ENCODE measurements at places on chromosomes 4 and X.

DNA sequence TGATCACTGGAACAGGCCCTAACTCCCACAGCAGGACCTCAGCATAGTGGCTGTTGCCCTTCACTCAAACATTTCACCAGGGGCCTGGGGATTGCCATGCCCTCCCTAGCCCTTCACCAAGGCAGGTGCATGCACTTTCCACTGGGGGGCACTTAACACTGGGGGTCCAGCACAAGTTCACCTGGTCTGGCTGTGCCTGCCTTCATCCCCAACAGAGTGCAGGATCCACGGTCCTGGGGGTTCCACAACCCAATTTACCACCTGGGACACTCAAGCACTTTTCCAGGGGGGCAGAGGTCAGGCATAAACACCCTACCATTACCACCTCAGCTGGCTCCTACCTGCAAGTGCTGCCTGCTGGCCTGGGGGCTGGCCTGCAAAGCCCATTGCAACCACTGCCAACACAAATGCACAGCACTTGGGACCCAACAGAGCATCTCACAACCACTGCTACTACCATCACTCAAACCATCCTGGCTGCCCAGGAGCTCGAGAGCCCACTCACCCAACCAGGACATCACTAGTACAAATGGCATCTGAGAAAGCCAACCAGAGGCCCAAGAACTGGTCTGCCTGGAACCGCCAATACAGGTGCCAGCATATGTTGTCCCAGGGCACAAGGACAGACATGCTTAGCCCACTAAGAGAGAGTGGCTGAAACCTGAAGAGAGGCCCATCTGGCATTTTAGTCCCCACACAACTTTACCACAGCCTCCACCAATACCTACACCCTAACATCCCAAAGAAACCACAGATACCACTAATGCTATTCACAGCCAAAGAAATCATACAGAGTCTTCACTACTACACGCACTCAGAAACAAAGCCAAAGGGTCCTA lies 43.1 kb downstream of the NAT8L start:
- DNase-seq, result no peak

DNA sequence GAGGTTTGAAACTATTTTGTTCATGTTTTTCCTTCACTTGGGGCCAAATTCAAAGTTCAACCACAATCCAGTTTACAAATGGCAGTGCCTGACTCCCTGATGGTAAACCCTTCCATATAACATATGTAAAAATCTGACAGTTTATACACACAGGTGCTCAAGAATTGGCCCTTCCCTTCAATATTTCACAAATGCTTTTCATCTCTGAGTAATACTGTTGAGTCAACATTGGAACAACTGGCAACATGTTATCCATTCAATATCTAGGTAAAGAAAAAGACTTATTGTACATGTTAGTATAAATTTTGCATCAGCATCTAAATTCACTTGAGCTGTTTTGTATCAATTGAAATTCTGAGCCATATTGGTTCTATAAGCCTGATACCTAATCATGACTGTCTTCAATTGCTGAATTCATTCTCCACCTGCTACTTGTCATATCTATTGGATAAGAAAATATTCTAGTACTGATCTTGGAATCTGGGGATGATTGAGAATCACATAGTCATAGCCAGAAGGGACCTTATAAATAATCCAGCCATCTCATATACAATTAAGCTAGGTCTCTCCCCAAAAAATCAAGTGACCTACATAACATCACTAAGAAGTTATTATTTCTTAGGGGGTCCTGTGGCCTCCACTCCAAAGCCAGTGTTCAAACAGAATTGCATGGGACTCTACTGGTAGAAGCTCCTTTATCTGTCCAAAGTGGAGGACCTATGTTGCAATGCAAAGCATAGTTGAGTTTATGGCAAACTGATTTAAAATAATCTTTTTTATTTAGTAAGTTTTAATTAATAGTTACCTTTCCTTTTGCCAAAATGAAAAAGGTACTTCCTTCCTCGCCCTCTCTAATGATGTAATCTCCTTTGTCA lies 61.9 kb downstream of the PRKG2 start:
- DNase-seq, result no peak

DNA sequence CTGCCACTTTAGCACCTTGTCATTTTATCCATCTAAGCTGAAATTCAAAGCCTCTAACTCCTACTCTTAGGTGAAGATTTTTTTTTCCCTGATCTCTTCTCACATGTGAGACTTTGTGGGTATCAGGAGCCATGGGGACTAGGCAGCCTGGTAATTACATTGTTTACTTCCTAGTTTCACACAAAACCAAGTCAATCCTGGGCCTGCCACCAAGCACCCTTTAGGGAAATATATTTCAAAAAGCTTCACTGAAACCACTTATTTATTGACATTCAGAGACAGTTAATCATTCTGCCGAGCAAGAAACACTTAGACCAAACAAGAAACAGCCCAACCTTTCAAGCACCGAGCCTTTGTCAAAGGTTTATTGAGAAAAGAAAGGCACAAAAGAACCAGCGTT lies 200.0 kb downstream of the RELL1 start:
- DNase-seq, result no peak

DNA sequence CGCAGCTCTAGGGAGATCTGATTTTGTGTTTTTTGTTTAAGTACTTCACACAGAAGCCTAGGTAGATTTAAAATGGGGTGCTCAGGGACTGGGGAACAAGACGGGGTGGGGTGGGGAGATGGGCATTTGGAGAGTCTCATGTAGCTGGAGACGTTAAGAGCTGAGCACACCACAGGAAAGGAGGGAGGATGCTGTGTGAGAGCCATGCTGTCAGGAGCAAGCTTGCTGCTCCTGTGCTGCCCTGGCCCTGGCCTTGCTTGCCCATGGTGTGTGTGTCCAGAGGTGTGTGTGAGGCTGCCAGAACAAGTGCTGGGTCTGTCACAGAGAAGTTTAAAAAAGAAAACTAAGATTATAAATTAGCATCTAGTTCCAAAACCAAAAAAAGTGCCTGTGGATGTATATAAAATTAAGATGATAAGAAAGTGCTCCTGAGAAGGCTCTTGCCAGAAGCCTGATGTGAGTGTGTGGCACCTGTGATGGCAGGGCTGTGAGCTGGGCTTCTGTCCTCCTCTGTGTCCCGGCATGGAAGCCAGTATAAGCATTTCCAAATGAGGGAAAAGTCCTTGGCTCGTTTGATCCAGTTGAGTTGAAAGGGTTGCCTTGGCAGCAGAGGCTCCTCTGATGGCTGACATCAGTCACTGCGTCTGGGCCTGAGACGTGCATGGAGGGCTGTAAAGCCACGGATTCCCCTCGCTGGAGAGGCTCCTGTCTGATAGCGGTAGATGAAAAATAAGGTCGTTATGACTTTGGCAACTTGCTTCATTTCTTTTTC lies 63.5 kb downstream of the NELFA start:
- DNase-seq, result peak; percentile 47

GRCh38 chr4:41022116-41022515 lies 192.2 kb downstream of the APBB2 start:
- DNase-seq, result peak; percentile 16

GRCh38 chr4:121370729-121371325 lies 10.0 kb downstream of the QRFPR start:
- DNase-seq, result peak; percentile 58

GRCh38 chrX:128616933-128617332 lies 564.7 kb upstream of the ACTRT1 start:
- no peak for DNase-seq

GRCh38 chr4:48380583-48381167 lies 39.3 kb downstream of the SLAIN2 start:
- DNase-seq, result no peak

DNA sequence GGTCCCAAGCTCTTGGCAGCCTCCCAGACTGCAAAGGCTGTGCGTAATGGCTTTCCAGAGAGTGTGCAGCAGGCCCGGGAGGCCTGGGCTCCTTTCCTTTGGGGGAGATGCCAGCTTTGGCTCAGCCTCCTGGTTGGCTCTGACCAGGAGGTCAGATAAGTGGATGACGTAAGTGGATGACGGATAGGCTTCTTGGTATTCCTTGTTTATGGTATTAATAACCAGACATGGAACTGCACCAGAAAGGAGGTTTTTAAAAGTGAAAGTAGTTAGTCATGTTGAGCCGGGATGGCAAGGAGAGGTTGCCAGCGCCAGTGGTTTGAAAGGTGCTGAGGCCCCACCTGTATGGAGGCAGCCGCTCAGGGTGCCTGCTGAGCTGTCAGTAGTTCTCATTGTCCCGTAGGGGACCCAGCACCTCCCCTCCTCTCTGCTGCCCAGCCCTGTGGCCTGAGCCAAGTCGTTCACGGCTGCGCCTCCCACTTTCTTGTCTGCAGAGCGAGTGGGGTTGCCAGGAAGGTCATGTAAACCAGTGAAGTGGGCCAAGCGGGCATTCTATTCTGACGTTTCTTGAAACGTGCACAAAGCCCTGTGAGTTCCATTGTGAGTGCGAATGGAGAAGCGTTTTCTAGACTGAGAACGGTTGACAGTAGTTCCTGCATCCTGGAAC lies 28.7 kb upstream of the STOX2 start:
- peak; percentile 97 for DNase-seq

DNA sequence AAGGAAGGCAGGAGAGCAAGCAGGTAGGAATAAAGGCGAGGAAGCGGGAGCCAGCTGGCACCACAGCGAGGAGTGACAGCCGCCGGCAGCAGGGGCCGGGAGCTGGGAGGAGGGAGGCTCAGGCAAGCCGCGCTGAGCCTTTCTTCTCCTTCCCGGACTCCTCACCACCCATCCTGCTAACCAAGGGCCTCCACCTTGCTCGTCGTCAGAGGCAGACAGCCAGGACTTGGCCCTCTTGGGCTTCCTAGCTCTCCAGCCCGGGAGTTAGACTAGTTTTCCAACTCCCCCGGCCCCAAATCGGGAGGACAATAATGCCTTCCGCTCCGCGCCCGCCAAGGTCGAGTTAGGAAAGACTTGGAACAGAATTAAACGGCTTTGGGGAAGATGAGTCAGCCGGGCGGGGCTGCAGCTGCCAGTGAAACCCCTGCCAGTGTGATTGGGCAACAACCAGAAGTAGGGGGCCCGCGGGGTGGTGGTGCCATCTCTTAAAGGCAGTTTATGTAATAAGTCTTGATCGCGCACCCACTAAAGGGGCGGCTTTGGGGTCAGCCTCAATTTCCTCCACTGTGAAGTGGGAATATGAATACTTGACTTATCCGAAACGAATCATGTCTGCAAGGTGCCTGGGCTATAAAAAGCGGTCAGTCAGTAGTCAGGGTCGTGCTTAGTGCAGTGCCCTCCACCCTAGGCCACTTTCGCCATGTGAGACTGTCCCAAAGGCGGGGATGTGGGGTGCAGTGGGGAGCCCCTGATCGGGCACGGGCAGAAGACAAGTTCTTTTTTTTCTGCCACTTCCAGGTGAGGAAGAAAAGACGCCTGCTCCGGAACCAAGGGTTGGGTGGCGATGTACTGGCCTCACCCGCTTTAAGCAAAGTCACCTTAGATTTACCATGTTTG lies 6.7 kb upstream of the HSD17B10 start:
- peak; percentile 49 for DNase-seq

DNA sequence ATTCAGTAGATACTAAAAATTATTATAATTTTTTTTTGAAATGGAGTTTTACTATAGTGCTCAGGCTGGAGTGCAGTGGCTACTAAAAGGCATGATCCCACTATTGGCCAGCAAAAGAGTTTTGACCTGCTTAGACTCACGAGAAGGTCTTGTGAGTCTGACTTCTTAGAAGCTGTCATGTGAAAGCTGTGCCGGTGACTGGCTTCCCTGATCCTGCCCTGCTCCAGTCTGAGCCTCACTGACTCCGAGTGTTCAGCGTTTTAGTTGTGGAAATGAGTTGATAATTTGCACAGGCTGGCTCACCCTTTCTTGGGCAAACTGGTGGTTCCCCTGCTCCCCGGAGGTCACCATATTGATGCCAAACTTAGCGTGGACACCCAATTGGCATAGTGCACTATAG lies 16.4 kb upstream of the CXCL8 start:
- DNase-seq, result no peak

DNA sequence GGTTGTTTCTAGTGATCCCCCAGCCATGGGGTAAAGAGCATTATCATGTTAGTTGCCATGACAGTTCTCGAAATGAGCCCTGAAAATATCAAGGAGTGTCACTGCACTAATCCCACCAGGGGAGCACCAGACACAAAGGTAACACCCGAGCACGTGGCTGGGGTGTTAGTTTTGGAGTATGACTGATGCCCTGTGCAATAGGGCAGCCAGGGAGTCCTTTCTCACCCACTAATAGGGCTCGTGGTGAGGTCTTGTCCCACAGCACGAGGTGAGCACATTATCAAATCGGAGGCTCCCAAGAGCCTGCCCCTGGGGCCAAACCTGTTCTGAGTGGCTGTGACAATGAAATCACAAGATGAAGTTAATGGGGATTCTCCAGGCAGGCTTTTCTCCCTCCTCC lies 9.6 kb downstream of the MAMLD1 start:
- no peak for DNase-seq

DNA sequence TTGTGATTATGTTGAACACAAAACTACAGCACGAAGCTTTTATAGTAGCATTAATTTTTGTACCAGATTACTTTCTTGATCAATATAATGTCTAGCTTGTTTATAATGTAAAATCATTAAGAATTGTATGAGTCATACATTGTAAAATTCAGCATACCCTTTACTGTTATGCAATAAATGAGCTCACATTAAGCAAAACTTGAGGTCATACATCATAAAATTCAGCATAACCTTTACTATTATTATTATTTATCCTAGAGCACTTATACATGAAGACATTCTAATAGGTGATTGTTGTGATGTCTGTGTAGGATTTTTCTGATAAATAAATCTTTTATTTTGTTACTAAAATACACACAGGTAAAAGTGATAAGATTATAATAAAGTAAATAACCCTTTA lies 49.4 kb downstream of the DTHD1 start:
- DNase-seq, result no peak

GRCh38 chrX:153642051-153642654 lies 4.8 kb upstream of the DUSP9 start:
- peak; percentile 10 for DNase-seq

DNA sequence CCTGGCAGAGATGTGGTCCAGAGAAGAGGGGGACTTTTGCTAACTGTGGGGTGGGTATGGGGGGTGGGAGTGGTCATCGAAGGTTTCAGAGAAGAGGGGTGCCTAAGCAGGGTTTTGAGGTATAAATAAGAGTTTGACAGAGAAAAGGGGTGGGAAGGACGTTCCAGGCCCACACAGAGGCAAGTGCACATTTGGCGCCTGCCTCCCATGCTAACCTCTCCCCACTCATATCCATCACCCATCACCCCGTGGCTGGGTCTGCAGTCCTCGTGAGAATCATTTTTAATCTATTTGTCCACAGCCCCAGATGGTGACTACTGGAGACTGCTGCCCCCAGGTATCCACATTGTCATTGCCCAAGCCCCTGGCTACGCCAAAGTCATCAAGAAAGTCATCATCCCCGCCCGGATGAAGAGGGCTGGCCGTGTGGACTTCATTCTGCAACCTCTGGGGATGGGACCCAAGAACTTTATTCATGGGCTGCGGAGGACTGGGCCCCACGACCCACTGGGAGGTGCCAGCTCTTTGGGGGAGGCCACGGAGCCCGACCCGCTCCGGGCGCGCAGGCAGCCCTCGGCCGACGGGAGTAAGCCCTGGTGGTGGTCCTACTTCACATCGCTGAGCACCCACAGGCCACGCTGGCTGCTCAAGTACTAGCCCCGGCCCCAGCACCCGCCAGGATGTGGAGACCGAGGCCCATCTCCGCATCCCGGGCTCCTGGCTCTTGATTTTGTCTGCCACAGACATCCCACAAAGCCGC lies 26.6 kb downstream of the CPZ start:
- no peak for DNase-seq
